ENCODE measurements at places on chromosomes 7 and 10. TPM values are rescaled to one million over a fixed set of nuclear protein-coding genes. Genes with fewer than 3 reads are reported as not detected.

GRCh38 chr7:24773646-24774045, 16.4 kb upstream of the GSDME start:
- no peak for ATAC-seq

- ATAC-seq: peak; percentile 89
Measured at GRCh38 chr10:119750391-119751230, 24.8 kb downstream of the INPP5F start.

CPA2 gene
- 0.56 TPM for total RNA-seq

GRCh38 chr10:71598621-71599055, 120.9 kb downstream of the C10orf105 start:
- ATAC-seq: no peak

DNA sequence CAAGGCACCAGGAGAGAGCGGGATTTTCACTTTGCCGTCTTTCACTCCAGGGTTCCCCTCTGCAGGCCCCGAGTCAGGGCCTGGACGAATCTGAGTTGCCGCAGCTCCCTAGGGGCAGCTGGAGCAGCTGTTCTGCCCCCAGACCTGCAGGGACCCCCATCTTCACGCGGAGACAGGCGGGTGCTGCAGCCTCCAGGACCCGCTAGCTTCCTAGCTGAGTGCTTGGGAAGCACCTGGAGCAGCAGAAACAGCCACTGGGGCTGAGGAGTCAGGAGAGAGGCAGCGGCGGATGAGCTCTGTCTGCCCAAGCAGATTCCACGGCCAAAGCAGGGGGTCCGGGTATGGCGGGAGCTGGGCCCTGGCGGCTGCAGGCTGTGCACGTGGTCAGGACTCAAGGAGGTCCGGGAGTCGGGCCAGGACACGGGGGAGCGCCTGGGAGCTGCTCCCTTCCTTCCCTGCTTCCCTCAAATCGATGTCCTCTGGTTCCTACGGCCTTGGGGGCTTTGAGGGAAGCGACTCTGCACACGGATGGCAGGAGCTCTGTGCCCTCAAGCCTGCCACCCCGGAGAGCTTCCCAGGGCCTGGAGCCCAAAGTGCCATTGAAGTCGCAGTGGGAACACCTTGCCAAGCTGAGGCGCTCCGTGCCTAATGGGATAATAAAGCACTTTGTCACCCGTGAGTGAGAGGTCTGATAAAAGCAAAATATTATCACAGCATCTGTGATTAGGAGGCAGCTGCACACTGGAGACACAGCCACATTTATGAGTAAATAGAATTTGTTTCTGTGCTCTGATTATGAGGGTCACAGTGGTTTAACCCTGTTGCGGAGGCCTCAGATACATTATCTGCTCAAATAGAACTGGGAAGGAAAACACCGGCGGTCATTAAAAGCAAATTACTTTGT, 17.2 kb downstream of the MNX1 start:
- no peak for ATAC-seq

MMD2 gene
- not detected for total RNA-seq

- ATAC-seq: no peak
Measured at GRCh38 chr7:20064974-20065862, 152.0 kb downstream of the MACC1 start.

DNA sequence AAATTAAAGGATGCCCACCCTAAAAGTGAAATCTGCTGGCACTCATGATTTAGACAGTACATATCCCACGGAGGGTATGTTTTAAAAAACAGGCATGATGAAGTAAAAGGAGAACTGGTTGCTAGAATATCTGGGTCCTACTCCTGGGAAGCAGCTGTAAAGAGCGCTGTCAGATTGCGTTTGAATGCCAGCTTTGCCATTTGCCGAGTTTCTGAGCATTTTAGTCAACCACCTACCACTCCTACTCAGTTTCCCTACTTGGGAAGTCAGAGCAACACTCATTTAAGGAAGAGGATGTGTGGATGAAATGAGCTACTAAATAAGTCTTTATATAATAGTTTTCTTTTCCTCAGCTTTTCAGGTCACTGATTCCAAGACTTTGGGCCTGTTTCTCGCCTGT, 1.1 kb upstream of the UMAD1 start:
- ATAC-seq: no peak

CCDC71L gene
- total RNA-seq: 19.4 TPM

GRCh38 chr10:35922876-35923600, 280.9 kb upstream of the FZD8 start:
- ATAC-seq: no peak

GRCh38 chr10:20029523-20029922, 213.3 kb downstream of the PLXDC2 start:
- ATAC-seq: no peak

ZNF488 gene
- total RNA-seq: 0.11 TPM
